Umbilical cord (tissue), 2 donors: ENCODE measurements at places on chromosomes 11 and 22. TPM values are rescaled to one million over a fixed set of nuclear protein-coding genes. Genes with fewer than 3 reads are reported as not detected.
A peak's percentile ranks its signal among the peaks of the same experiment; 100 is the strongest.

JAML gene
- 18.8 TPM for total RNA-seq

CHST1 gene
- 3.1 TPM for total RNA-seq

GGT1 gene
- total RNA-seq, result 4.8 TPM

GDPD4 gene
- 0.48 TPM for total RNA-seq

CBLIF gene
- not detected for total RNA-seq

TECTA gene
- total RNA-seq, result 10.4 TPM

TTLL1 gene
- total RNA-seq, result 11.8 TPM

DBX1 gene
- total RNA-seq, result not detected

GRCh38 chr11:45386972-45387371, 100.8 kb upstream of the SYT13 start:
- DNase-seq, result no peak

- DNase-seq, result no peak
Observed at GRCh38 chr22:30662040-30662439, 5.6 kb downstream of the DUSP18 start.

GRCh38 chr11:66745356-66746235, 16.6 kb upstream of the SPTBN2 start:
- DNase-seq, result no peak

GRCh38 chr22:32219026-32219425, 14.2 kb upstream of the RFPL2 start:
- DNase-seq, result peak; percentile 15

- no peak for DNase-seq
Observed at GRCh38 chr11:63015521-63016215, at the start of gene SLC22A8. TSS of gene SLC22A8 (minus strand) at chr11:63015841. CDS start at chr11:63014958, 883 bp downstream.

GRCh38 chr11:62344210-62344609, 7.0 kb downstream of the ASRGL1 start:
- DNase-seq, result no peak

GRCh38 chr11:59862252-59862651, 4.0 kb downstream of the TCN1 start:
- DNase-seq, result no peak

- DNase-seq, result peak; percentile 36
Observed at GRCh38 chr22:44108806-44109385, 71.8 kb upstream of the PARVG start.

- DNase-seq, result peak; percentile 63
Observed at GRCh38 chr11:706957-707816, 1.2 kb downstream of the EPS8L2 start.

GRCh38 chr11:110454609-110455008, 24.9 kb downstream of the FDX1 start:
- no peak for DNase-seq

GRCh38 chr22:20439928-20440575, 2.4 kb upstream of the SCARF2 start:
- no peak for DNase-seq

DNA sequence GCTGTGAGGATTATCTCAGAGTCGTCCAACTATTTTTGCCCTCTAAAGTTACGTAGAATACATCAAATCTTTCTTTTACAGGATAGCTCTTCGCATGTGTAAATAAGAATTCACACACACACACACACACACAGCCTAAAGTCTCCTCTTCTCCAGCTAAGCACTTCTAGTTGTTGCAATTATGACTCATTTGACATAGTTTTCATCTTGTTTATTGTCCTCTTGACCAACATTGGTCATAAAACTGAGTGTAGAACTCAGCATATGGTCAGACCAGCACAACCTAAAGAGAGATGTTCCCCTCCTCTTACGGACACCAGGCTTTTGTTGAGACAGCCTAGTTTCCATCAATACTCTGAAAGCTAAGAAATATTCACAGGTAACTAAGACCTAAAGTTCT, 234.2 kb downstream of the BLID start:
- DNase-seq, result no peak

GRCh38 chr11:6926208-6927029, at the start of gene ZNF215:
TSS of gene ZNF215 (plus strand) at chr11:6926426. CDS start at chr11:6932273, 5,847 bp downstream.
- DNase-seq, result peak; percentile 56

GRCh38 chr11:43547430-43547831, 133.1 kb upstream of the HSD17B12 start:
- DNase-seq, result no peak

DNA sequence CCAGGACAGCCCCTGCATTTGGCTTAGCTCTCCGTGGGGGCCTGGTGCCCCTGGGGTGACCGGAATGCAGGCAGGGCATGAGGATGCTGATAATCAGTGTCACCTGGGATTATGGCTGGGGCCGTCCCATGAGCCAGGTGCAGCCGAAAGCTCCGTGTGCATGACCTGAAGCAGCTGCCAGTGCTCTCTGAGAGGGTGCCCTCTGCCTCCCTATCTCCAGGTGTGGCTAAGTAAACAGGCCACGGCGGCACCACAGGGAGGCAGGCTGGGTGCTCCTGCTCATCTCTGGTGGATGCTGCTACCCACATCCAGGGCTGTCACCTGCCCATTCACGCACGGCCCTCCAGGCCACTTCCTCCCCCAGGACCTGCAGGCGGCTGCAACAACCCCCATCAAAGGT, 29.8 kb downstream of the DUSP8 start:
- no peak for DNase-seq

GRCh38 chr11:12288931-12289666, 88.3 kb upstream of the PARVA start:
- DNase-seq, result no peak

- no peak for DNase-seq
Observed at GRCh38 chr22:27175021-27175838, 517.8 kb downstream of the MIAT start.

DNA sequence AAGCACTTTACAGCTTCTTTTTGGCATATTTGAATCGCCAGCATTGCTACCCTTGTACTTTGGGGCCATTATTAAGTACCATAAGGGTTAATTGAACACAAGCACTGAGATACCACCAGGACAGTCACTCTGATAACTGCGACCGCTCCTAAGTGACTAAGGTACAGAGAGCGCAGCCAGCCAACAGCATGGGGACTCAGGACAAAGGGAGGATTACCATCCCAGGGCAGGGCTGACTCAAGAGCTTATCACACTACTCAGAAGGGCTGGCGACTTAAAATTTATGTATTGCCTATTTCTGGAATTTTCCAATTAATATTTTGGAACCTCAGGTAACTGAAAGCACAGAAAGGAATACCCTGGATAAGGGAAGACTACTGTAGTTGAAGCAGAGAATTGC, 479 bp downstream of the ZNF280A start:
- DNase-seq, result no peak

GRCh38 chr22:29292379-29292778, 14.1 kb upstream of the GAS2L1 start:
- no peak for DNase-seq

- peak; percentile 57 for DNase-seq
Observed at GRCh38 chr22:31923136-31923535, 21.2 kb upstream of the YWHAH start.

GRCh38 chr11:57407010-57407920, 16.8 kb upstream of the PRG2 start:
- DNase-seq, result no peak

DNA sequence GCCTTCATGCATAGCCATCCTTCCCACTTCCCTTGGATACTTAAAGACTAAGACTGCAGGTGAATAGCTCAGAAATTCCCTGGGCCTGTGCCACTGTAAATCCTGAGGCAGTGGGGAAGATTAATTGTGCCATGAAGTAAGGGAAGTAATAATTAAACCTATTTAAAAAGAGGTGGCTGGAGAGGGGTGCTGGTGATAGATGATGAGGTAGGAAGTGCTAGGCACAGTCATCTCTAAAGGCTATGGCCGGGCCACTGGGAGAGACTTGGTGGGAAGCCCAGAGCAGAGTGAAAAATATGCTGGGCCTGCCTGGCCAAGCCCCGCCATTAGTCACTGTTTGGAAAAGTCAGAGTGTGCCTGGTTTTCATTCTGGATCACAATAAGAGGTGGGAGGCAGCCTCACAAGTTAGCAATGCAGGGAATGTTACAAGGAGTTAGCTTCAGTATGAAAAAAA, 197.2 kb upstream of the PITPNB start:
- DNase-seq, result peak; percentile 73

DNA sequence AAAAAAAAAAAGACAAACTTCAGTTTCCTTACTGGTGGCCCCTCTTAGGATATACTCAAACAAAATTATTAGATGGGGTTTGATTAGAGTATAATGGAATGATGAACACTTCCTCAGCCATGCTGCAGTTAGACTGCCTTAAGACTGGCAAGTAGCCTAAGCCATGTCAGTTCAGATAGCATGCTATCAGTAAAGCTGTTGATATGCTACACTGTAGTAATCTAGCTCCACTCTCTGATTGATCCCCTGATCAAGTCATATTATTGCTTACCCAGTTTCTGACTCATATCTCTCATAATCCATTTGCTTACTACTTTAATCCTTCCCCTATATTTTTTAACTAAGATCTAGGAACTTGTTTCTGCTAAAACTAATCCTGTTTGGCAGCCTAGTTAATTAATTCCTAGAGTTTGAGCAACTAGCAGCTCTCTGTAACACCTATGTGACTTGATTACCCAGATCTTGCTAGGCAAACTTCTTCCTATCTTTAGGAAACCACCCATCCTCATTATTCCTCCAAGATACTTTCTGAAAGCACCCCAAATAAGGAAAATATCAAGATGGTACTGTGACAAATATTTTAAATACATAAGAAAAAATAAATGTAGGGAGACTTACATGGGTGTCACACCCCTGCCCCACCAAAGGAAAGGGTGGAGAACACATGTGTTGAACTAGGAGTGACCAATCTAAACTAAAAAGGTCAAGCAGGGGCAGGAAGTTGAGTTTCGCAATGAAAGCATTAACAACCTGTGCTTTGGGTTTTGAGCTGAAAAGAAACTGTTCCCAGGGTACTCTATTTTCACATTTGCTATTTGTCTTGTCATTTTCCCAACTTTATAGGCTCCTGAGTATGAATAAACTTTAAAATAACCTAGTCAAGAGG, 43.2 kb downstream of the PIK3C2A start:
- DNase-seq, result no peak

- peak; percentile 76 for DNase-seq
Observed at GRCh38 chr11:29119707-29120618, 896.9 kb downstream of the KCNA4 start.

DNA sequence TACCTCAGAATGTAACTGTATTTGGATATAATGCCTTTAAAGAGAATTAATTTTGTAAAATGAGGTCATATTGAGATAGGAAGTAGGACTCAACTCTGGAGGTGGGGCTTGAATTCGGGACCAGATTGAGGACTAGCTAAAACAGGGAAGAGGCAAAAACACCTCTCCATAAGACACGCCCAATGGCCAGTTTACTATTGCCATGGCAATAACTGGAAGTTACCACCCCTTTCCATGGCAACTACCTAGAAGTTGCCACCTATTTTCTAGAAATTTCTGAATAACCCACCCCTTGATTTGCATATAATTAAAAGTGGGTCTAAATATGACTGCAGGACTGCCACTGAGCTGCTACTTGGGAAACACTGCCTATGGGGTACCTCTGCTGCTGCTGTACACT, 206.4 kb downstream of the TTC28 start:
- no peak for DNase-seq

- DNase-seq, result peak; percentile 16
Observed at GRCh38 chr11:6505577-6506240, 8.6 kb downstream of the DNHD1 start.
